ENCODE measurements at places on chromosomes 13 and 19.
A peak's percentile ranks its signal among the peaks of the same experiment; 100 is the strongest.

GRCh38 chr19:14722127-14722526 lies 32.3 kb downstream of the ZNF333 start:
- DNase-seq, result no peak

- no peak for DNase-seq
Measured at GRCh38 chr13:73062468-73062867, 3.7 kb downstream of the KLF5 start.

- DNase-seq, result no peak
Measured at GRCh38 chr13:50955798-50956197, 46.2 kb downstream of the RNASEH2B start.

DNA sequence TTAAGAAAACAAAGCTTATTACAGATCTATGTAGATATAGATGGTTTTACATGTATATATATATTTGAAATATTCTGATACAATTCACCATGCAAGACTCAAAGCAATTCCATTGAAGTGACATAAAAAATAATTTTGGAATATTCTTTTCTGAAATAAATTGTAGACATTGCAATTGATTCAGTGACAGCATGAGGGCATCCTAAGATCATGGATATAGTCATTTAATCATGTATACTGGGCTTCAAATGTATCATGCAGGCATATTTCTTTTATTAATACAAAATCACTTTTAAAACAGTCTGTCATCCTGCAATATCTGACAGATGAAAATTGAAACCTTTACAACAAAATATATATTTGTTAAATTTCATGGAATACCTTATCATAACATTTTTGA lies 286.7 kb upstream of the SLITRK6 start:
- no peak for DNase-seq

GRCh38 chr19:2618611-2619010 lies 83.9 kb downstream of the GNG7 start:
- DNase-seq, result peak; percentile 75

GRCh38 chr13:66693656-66694055 lies 536.5 kb downstream of the PCDH9 start:
- peak; percentile 5 for DNase-seq

DNA sequence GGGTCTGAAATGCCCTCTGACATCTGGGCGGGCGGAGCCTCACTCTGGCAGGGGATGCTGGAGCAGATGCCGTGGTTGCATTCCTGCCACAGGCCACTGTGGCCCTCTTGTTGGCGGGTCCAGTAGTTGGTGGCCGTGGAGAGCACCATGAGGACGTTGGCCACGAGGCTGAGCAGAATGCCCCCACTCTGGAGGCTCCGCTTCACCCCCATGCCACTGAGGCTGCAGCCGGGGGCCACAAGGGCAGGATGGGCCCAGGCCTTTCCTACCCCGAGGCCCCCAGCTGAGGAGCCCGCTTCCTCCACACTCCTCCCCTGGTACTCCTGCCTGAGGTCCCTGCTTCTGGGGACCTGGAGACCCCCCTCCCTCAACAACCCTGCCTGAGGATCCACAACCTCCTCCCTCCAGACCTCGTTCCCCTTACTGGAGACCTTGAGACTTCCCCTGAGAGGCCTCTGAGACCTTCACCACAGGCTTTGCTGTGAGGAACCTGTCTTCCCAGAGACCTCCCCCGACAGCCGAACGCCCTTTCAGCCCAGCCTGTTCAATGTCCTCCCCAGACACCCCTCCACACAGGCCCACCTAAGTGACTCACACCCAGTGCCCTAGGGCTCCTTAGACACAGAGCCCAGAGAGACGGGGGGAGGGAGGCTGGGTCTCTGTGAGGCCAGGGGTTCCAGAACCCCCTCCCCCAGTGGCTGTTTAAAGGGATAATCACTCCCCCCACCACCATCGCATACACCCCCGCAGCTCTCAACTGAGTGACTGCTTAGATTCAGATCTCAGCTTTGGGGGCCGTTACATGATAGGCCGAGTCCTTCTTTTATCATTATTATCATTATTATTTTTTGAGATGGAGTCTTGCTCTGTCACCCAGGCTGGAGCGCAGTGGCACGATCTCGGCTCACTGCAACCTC lies at the start of gene CLDND2:
TSS of gene CLDND2 (minus strand) at position 638 of the 917 bp plus-strand sequence. CDS start at position 212, 426 bp downstream.
- no peak for DNase-seq

- no peak for DNase-seq
Measured at GRCh38 chr13:39159393-39159792, 121.1 kb downstream of the NHLRC3 start.

GRCh38 chr13:40453351-40454021 lies 213.0 kb downstream of the FOXO1 start:
- DNase-seq, result peak; percentile 74

GRCh38 chr13:75770592-75771011 lies 134.5 kb downstream of the LMO7 start:
- DNase-seq, result peak; percentile 36

GRCh38 chr19:55487924-55488687 lies at the start of gene SSC5D:
TSS of gene SSC5D (plus strand) at chr19:55488436. CDS start at chr19:55488590, 154 bp downstream.
- peak; percentile 65 for DNase-seq

DNA sequence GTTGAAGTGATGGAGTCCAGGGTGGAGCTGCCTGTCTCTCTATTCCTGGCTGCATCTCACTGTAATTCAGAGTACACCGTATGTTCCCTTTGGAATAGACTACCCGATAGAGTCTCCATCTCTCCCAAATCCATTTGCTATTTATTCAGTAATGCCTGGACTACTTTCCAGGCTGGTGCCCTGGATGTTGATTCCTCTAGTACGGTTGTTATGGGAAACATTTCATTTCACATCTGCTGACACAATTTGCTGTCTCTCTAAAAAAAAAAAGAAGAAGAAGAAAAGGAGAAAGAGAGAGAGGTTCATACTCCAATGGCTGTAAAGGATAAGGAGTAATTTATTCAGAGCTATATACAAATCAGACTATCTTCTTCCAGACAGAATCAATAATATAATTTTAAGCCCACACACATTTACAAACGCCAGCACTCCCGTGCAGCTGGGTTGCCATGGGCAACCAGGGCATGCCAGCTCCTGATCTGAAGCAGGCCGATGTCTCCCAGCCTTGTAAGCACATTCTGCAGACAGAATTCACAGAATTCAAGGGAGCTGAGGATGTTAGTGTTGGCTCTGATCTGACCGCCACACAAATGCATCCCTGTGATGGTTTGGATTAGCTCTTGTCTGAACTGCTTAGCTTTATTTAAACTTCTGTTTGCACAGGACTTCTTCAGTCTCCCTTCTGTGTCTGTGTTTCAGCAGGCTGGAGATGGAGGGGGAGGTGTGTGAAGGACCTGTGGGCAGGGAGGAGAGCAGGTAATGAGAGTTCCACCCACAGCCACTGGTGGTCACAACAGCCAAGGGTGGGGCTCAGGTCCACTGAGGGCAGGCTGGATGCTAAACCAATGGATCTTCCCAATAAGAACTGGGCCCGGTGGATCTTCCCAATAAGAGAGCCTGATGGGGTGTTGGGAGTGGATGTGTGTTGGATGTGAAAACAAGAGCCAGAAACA lies 66.0 kb downstream of the TEX26 start:
- peak; percentile 42 for DNase-seq

GRCh38 chr19:54460230-54461005 lies 3.2 kb downstream of the LENG9 start:
- DNase-seq, result no peak

- peak; percentile 54 for DNase-seq
Measured at GRCh38 chr19:55118401-55118991, 1.1 kb upstream of the PPP1R12C start.

- no peak for DNase-seq
Measured at GRCh38 chr13:29582171-29582570, 13.3 kb downstream of the SLC7A1 start.

DNA sequence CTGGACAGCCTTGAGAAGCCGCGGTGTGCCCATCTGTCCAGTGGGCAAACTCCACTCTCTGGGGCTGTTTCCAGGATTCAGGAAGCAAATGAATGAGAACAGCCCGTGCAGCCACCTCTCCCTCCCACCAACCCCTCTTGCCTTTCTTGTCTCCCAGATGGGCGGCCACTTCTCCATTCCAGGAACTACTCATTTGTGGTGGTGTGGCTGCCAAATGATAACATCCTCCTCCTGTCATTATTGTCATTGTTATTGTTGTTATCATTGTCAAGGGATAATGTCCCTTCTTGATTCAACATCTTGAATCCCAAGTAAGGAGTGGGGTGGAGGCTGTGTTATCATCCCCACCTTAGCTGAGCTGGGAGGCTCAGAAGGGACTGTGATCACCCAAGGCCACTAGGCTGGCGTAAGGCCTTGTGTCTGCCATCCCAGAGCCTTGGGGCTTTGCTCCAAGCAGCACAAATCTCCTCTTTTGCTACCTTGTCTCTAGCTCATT lies 1.6 kb downstream of the DNM2 start:
- no peak for DNase-seq
